ENCODE measurements at places on chromosomes 4 and X.

DNA sequence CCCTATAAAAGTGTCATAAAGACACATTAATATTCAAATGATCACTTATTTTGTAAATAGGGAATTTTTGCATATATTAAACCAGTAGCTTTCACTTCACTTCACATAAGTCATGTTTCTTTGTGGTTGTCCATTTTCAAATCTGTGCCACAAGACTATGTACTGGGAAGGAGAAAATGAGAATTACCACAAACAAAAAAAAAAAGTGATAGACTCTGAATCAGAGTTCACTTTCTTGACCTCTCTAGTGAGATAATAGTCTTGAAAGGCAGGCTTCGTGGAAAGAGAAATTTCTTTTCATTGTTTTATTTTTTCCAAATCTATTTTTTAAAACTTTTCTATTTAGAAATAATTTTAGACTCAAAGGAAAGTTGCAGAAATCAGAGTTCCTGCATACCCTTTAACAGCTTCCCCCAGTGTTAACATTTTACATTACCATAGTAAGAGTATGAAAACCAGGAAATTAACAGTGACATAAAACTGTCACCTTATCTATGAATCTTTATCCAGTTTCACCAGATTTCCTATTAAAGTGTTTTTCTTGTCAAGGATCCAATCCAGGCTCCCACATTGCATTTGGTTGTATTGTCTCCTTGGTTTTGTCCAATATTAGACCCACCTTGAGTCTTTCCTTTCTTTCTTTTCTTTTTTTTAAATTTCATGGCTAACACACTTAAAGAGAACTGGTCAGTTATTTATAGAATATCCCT, 215.4 kb upstream of the PGRMC2 start:
- DNase-seq, result no peak

DNA sequence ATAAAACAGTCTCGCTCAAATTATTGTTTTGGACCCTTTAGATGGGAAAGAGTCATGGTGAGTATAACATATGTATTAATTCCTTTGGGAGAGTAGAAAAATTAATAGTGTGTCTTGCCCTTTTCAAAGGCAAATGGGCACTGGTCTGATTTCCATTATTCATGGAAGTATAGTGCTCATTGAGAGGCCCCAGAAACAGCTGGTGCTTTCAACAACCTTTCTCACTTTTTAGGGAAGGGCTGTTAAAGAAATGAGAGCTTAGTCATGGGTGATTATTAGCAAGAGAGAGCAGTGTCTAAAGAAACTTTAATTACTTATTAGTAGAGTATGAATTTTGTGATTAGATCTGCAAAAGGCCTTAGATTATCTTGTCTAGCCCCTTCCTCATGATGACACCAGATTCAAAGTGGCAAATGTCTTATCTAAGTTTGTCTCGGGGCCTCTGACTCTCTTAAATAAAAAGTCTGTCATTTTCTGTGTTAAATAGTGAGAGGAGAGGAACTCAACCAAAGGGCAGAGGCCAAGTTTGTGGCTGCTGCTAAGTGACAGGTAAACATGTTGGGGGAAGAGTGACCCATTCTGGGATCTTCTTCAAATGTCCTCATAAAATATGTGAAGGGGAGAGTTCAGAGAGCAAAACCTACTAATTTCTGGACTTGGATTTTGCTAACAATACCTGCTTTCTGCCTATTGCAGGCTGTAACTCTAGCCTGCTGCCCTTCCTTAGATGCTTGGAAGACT, 110.6 kb downstream of the REPS2 start:
- peak; percentile 1 for DNase-seq

DNA sequence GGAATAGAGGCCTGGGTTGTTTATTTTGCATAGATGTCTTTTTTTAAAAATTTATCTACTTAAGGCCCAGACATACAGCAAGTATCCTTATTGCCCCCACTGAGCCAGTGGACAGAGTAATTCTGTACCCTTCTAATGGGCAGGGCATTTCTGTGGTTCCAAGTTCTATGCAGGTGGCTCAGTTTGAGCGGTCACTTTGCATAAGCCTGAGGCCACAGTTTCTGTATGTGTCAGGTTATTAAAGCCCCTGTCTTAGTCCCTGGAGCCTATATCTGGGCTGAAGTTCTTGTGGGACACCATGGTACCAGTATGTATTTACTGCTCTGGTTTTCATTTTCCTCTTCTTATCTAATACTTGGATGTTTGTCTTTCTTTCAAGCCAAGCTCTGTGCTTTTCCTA, 168.8 kb downstream of the MID1IP1 start:
- DNase-seq, result peak; percentile 11

- DNase-seq, result no peak
These were observed 350.9 kb downstream of the PCDH18 start for GRCh38 chr4:137181293-137181899.

- no peak for DNase-seq
These were observed 94.6 kb upstream of the WDR44 start for GRCh38 chrX:118251271-118251670.

DNA sequence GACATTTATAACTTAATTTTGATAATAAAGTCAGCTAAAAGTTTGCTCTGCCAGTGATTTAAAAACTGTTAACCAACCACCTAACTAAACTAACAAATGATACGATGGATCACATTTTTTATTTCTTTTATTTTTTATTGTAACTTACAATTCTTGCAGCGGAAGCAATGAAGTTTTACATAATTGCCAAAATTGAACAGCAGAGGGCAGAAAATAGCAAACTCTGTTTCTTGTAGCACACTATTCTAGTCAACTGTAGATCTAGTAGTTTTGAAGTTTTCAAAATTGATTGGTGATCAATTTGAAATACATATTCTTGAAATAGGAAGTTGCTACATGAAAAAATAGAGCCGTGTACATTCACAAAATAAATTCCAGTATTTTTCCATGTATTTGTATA, 2.8 kb upstream of the GRIA2 start:
- DNase-seq, result peak; percentile 34

DNA sequence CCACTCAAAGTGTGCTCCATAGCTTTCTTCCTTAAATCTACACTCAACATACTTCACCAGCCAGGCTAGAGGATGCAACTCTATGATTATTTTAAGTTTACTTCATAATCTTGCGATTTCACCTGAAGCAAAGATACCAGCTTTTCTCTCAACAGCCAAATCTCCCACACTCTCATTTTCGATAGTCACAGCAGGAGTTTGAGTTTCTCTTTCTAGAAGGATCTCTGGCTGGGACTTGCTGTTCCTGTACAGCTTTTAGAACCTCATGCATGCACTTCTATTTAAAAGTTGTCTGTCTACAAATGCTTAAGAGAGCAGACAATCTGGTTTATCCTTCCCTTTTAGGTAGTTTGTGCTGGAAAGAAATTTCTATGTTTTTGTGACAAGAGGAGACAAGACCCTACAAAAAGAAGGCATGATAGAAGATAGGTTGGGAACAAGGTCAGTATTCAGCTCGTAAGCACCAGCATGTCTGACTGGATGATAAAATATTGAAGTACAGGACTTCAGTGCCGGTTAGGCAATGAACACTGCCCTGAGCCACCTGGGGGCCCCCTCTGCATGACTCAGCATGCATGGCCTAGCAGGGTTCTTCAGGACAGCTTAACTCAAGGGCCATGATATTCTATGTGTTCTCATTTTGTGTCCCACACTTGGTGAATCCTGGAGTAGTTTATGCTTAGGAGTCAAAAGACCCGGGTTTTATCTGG, 65.6 kb downstream of the ATXN3L start:
- DNase-seq, result peak; percentile 36

GRCh38 chr4:13618212-13618806, 9.2 kb downstream of the BOD1L1 start:
- DNase-seq, result no peak

- DNase-seq, result no peak
These were observed 3.9 kb upstream of the ARHGEF38 start for GRCh38 chr4:105548483-105548882.

GRCh38 chrX:25941559-25942250, 196.4 kb upstream of the MAGEB18 start:
- DNase-seq, result no peak

DNA sequence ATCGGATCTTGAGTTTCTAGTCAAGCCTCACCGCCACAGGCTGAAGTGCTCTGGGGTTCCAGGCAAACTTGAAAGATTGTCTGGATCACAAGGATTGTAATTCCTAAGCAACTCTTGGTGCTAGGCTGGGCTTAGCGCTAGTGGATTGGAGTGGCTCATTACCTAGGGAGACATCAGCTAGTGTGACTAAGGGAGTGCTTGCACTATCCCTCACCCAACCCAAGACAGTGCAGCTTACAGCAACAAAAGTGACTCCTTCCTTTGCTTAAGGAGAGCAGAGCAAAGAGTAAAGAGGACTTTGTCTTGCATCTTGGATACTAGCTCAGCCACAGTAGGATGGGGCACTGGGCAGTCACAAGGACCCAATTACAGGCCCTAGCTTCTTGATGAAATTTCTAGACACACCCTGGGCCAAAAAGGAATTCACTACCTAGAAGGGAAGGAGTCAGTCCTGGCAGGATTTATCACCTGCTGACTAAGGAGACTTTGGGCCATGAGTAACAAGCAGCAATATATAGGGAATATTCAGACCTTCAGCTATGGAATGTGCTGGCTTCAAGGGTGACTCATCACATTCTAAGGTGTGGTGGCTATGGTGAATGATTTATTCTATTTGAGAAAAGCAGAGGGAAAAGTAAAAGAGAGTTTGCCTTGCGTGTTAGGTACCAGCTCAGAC, 1212.4 kb downstream of the PCDH18 start:
- DNase-seq, result no peak

GRCh38 chrX:153818571-153819383, 11.6 kb downstream of the PDZD4 start:
- DNase-seq, result no peak

DNA sequence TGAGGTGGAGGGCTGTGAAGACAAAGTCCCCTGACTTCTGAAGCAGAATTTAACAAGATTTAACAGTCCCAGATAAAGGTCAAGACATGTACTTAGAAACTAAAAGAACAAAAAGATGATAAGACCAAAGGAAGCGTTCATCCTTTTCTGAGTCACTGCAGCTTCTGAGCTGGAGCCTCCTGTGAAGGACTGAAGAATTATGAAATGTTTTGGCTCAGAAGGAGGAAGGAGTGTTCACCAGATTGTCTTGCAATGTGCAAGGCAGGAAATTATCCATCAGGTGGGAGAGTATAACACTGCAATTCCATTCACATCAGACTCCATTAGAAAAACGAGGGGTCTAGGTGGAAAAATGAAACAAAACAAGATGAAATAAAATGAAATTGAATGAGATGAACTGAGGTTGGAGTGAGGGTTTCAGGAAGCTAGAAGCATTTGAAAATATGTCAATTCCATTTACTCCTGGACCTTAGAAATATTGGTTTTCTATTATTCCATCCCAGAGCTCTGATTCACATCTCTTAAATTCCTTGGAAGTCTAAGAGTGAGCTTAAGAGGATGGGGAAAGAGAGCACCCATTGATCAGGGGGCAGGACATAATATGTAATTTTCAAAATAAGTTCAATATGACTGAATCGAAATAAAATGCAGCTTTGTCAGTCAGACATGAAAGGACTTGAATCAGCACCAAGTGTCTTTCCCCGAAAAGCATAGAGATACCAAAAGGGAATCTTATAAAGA, 186.1 kb upstream of the LNX1 start:
- no peak for DNase-seq

DNA sequence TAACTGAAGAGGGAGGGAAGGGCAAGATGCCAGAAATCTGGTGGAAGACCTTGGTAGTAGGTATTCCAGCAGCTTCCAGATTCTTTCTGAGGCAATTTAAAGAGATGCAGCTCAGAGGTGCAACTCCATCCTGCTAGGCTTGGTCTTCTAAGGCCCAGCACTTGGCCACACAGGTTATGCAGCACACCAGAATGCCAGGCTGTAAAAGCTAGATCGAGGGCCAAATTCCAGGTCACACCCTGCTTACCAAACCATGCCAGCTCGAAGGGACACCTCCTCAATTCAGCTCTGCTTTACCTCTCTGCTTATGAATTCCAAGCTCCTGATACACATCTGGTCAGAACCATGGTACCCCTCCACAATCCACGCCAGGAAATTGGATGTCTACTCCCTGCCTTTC, 19.8 kb upstream of the ATXN3L start:
- no peak for DNase-seq

DNA sequence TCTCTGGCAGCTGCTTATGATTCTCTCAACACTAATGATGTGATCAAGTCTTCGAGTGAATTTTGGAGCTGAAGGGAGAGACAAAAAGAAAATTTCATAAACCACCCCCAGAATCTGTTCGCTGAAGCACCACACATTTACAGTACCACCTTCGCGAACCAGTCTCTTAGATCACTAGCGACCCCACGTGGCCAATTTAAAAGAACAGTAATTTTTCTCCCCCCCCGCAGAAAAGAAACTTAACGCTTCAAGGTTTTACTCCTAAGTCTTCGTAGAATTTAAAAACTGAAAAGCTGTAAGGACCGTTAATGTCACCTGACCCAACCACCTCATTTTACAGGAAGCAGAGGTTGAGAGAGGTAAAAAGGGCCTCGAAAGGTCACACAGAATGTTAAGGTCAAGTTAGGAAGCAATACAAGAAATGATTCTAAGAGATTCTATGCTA, 187.5 kb downstream of the QDPR start:
- DNase-seq, result peak; percentile 9

GRCh38 chrX:50054147-50054546, 131.8 kb downstream of the CLCN5 start:
- no peak for DNase-seq

DNA sequence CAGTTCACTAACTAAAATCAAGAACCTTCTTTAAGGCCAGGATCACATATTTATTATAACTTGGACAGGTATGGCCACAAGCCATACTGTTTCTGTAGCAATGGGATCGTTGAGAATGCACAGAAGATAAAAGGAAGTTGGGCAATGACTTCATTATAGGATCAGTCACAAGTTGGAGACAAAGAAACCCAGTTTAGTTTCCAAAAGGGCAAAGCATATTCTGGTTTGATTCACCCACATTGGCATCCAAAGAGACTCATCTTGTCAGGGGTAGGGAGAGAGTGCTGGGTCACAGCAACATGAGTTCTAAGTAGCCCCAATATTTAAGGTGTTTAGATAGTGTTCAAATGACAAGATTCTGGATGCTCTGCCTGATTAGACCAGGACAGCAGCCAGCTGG, 317.1 kb upstream of the GALNT7 start:
- no peak for DNase-seq

DNA sequence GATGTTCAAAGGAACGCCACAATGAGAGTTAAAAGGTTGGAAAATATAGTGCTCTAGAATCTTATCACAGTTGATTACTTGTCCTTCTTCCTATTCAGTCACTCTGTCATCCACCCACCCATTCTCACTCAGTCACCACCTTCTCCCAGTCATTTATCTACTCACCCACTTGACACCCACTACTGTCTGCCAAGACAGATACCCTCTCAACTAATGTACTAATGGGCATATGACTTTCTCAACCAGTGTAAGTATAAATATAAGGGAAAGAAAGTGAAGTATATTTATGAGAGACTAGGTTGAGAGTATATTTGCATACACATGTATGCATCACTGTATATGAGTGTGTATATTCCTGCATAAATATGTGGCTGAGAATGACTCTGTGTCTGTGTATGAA, 20.0 kb downstream of the MID2 start:
- DNase-seq, result no peak

- DNase-seq, result no peak
These were observed 44.2 kb downstream of the MAML3 start for GRCh38 chr4:140109737-140110136.

All from NCI-H526 (cell line).